Dermis blood vessel endothelial cell (primary cell): ENCODE measurements at places on chromosomes 16 and 17. TPM values are rescaled to one million over a fixed set of nuclear protein-coding genes. Genes with fewer than 3 reads are reported as not detected.

DNA sequence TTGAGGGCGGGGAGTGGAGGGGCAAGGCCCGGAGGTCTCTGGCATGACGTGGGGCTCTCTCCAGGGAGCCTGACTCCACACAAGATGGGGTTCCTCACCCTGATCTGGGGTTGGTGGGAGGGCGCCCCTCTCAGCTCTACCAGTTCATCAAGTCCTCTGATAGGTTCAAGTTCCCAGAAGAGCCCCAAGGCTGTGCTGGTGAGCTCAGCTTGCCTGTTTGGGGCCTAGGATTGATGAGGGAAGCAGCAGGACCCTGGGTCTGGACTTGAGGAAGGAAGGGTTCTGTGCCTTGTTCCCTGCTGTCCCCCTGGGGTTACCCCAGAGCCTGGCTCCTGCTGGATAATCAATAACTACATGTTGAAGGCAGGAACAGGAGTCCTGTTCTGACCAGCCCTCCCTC lies 3.5 kb downstream of the MGAT5B start:
- DNase-seq: no peak

DNA sequence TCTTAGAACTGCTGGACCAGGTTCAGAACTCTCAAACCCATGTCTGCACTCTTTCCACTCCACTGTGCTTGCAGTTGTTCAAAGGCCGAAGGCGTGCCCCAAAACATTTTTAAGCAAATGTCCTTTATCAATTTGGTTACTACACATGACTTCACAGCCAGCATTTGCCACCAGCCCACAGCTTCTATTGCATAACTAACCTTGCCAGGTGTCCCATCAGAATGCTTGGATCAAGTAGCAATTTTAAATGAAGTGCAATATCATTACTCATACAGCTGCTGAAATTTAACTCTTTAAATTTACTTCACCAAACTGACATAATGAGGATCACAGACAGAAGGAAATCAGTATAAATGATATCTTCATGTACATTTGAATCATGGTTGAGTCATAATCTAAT lies 29.8 kb upstream of the HS3ST3A1 start:
- no peak for DNase-seq

DNA sequence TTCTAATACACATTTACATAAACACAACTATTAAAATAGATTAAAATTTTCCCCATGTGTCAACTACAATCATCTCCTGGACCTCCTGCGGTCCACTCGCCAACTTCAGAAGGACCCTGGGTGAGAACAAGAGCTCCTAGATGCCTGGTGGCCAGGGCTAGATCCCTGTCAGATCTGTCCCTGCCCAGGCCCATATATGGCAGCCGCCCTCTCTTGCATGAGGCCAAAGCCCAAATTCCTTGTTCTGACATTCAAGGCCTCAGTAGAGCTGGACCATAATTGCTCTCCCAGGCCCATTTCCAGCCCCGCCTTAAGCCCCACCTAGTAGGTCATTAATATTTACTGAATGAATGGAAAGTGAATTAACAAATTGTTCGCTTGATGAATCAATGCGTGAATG lies 237.7 kb downstream of the KATNIP start:
- DNase-seq: no peak

PRR11 gene
- total RNA-seq: 3.2 and 31.7 TPM in 2 replicates

- DNase-seq: peak; percentile 38
Measured at GRCh38 chr16:3879258-3879886, 1.1 kb downstream of the CREBBP start.

TEX19 gene
- 0.05 TPM in 1 of 2 replicates, not detected in the other for total RNA-seq

- DNase-seq: no peak
Measured at GRCh38 chr16:974611-975261, 4.0 kb upstream of the LMF1 start.

SNAI3 gene
- 0.09 TPM in 1 of 2 replicates, not detected in the other for total RNA-seq

CLEC19A gene
- total RNA-seq: not detected in 2 replicates

DNA sequence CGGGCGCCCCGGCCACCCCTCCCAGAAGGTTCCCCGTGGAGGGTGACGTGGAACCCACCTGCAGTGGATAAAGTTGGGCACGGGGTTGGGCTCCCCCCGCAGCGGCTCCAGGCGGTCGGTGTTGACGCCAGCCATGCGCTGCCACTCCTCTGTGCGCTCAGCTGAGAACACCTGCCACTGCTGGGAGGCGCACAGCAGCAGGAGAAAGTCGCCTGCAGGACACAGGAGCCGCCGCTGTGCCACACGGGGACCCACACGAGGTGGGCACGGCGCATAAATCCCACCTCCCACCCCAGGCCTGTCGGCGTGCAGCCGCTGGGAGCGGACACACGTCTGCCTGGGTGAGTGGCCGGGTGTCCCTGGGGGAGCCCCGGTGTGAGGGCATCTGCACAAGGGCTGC lies 20.7 kb downstream of the CTU2 start:
- DNase-seq: no peak

- peak; percentile 69 for DNase-seq
Measured at GRCh38 chr17:64739316-64740058, 77.4 kb upstream of the SMURF2 start.

- DNase-seq: no peak
Measured at GRCh38 chr16:877242-878071, 76.9 kb upstream of the GNG13 start.

- no peak for DNase-seq
Measured at GRCh38 chr17:77481476-77482374, 341.0 kb downstream of the SEC14L1 start.

TMEM235 gene
- 0.51 and 0.84 TPM in 2 replicates for total RNA-seq

IL34 gene
- 1.9 and 7.3 TPM in 2 replicates for total RNA-seq

DNA sequence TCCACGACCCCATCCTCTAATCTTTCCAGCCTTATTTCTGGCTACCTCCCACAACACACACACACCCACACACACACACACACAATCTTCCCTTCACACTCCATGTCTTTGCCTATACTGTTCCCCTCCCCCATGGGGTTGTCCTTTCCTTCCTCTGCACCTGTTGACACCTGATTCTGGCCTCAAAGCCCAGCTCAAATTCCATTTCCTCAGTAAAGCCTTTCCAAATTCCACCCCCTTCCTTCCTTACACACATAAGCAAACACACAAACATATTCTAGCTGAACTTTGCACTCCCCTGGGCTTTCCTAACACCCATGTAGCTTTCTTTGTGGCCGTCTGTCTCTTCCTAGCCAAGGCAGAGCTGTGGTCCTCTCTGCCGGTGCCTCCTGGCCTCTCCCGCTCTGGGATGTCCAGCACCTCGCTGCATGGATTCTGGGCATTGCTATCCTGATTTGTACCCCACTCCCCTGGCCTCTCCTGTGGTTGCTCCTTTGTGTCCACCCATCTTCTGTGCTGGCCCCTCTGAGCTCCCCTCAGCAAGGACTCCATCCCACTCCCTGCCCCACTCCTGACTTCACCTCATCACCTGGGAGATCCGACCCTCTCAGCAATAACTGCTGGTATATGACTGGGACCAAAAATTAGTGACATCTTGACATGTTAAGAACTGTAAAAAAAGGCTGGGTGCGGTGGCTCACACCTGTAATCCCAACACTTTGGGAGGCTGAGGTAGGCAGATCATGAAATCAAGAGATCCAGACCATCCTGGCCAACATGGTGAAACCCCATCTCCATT lies 8.4 kb upstream of the SRCIN1 start:
- DNase-seq: no peak

DNA sequence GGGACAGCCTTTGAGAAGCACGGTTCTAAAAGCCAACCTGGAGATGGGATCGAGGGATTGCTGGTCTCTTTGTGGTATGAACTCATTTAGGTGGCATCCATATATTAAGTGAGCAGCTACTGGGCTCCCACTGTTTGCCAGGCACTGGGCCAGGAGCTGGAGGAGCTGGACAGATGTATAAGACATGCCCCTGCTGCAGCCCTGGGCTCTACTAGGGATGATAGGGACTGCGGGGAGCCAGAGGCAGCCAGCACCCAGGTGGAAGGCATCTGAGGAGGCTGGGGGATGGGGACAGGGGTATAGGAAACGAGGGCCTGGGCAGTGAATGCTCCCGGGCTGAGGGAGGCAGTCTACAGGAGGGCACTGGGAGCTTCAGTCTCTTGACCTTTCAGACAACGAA lies 53.0 kb upstream of the MEAK7 start:
- no peak for DNase-seq

GRCh38 chr16:49292413-49292812 lies 10.8 kb upstream of the CBLN1 start:
- DNase-seq: no peak

DNA sequence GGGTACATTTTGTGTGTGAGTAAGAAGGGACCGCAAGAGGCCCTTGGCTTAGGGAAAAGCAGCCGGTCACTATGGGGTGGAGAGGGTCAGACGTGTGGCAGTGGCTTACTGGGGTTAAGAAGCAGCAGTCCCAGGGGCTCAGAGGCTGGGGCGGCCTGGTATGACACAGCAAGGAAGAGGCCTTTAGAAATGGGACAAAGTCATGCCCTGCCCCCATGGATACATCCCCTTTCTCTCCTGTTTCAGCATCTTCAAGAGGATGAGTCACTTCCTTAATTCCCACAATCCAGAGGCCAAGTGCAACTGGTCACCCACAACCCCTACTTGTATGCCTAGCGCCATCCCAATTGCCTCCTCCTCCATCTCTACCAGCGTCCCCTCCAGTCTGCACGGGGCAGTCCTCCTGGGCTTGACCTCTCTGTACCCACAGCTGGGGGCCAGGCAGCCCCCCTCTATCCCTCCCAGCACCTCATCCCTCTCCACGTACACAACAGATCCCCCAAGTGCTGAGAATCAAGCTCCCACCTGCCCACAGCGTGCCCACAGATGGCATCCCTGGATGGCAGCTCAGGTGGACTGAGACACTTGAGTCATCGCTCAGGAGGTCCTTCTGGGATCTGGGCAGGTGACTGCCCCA lies 6.9 kb upstream of the EFTUD2 start:
- DNase-seq: peak; percentile 89

CASKIN1 gene
- 0.05 and 0.17 TPM in 2 replicates for total RNA-seq

DNA sequence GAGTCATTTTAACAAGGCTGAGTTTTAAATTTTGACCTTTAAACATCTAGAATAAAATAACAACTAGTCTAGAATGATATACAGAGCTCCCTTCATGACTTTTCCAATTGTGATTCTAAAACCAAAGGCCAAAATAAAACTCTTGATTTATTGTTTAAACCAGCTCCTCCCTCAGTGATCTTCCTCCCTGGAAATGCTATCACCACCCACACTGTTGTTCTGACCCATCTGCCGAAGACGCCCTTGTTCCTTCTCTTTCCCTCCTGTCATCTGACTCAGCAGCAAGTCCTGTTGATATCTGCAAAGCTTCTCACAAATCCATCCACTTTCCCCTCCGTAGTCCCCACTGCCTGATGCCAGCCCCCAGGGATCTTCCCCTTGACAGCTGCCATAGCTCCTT lies 231.6 kb upstream of the DYNLRB2 start:
- DNase-seq: no peak

GRCh38 chr17:33154869-33155455 lies 138.1 kb downstream of the ASIC2 start:
- DNase-seq: no peak

DNA sequence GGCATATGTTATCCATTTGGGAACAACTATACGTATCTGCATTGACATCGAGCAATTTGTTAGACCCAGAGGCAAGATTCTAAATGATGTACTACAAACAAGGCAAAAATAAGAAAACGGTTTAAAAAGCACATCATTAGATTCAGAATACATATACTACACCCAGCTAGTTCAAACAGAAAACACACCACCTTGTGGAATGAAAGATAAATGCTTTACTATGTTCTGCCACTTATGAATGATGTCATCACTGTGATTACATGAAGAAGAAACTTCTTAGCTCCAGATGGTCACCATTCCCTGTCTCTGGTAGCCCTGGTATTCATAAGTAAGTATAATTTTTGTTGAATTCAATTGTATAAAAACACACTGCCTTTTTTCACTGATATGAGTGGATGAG lies 7.8 kb downstream of the NACA2 start:
- DNase-seq: peak; percentile 62

DNA sequence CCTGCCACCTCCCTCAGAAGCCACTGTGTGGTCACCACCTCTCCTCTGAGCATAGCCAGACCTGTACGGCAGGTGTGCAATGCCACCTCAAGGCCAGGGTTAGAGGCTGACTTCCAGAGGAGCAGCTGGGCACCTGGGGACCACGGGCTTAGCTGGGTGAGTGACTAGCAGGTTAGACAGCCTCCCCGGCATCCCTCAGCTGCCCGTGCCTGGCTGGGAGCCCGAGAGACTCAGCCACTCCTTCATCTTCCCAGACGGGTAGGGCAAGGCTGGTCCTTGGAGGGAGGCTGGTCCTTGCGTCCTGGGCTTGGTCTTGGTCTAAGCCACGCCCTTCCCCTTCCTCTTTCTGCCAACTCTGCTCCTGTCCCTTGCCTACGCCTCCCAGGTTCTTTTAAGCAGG lies 7.8 kb downstream of the CRHR1 start:
- DNase-seq: no peak
